ENCODE measurements at places on chromosomes 16 and 17.

GRCh38 chr16:7470344-7470743 lies 137.7 kb downstream of the RBFOX1 start:
- no peak for DNase-seq

- DNase-seq = no peak
These were observed 308.9 kb upstream of the DYNLRB2 start for GRCh38 chr16:80231888-80232287.

- no peak for DNase-seq
These were observed 520.8 kb downstream of the HS3ST4 start for GRCh38 chr16:26212599-26212998.

- no peak for DNase-seq
These were observed 37.6 kb downstream of the WSCD1 start for GRCh38 chr17:6107791-6108190.

GRCh38 chr17:35488991-35489390 lies 40.4 kb upstream of the SLFN13 start:
- DNase-seq = no peak

DNA sequence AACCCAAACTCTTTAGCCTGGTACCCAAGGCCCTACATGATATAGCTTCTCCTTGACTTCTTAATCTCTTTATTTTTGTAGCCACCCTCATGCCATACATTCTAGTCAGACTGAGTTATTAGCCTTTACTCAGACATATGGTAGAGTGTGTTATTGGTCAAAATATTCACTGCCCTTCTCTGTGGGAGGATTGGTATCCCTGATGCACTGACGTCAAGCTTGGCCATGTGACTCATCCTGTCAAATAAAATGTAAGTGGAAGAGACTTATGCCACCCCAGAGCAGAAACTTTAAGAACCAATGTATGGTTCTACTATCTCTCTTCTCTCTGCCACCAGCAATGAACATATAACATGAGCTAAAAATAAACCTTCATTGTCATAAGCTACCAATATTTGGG lies 12.2 kb upstream of the BEAN1 start:
- no peak for DNase-seq

Measured in HAP-1 (cell line).